ENCODE measurements at places on chromosomes 5 and 9.

DNA sequence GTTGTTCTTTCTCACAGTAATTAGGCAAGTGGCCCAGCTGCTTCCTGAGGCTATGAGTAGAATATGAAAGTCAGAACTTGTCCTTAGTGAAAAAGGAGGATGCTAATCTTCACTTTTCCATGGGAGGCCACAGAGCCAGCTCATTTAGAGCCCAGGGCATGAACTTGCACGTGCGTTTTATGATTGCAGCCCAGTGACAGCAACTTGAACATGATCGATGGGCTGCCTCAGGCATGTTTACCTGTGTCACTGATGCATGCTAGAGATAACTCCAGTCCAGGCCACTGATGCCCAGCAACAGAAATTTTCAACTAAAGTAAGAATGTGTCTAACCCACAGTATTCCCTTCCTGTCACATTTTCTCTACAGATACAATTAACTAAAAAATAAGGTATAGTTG lies 179.3 kb downstream of the CTNND2 start:
- DNase-seq: no peak

- DNase-seq: no peak
Measured at GRCh38 chr5:151673421-151673820, 13.3 kb downstream of the SPARC start.

GRCh38 chr9:20872340-20872977 lies 159.0 kb downstream of the HACD4 start:
- DNase-seq: no peak

GRCh38 chr9:68746525-68746924 lies 41.5 kb downstream of the PIP5K1B start:
- DNase-seq: no peak

GRCh38 chr5:74587300-74587699 lies 53.2 kb downstream of the ENC1 start:
- no peak for DNase-seq

DNA sequence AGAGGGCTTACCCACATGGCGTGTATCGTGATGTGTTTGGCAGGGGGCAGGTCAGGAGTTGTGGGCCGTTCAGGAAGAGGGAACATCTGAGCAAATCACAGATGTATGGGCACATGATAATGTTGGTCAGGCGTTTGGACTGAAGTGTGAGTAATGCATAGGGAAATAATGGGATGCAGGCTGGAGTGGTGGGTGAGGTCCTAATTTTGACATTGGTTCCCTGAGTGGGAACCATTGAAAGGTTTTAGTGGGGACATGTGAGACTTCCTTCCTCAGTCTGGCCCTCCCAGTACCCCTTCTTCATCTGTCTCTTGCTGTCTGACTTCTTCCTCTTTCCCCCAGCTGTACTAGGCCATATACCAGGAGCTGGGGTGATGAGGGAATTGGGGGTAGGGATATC lies 7.6 kb downstream of the OTULIN start:
- DNase-seq: no peak

- no peak for DNase-seq
Measured at GRCh38 chr5:76165711-76166374, 82.7 kb downstream of the SV2C start.

GRCh38 chr5:56669534-56670483 lies 145.5 kb upstream of the MAP3K1 start:
- DNase-seq: no peak

GRCh38 chr5:17794815-17795214 lies 160.6 kb downstream of the TAF11L14 start:
- no peak for DNase-seq

DNA sequence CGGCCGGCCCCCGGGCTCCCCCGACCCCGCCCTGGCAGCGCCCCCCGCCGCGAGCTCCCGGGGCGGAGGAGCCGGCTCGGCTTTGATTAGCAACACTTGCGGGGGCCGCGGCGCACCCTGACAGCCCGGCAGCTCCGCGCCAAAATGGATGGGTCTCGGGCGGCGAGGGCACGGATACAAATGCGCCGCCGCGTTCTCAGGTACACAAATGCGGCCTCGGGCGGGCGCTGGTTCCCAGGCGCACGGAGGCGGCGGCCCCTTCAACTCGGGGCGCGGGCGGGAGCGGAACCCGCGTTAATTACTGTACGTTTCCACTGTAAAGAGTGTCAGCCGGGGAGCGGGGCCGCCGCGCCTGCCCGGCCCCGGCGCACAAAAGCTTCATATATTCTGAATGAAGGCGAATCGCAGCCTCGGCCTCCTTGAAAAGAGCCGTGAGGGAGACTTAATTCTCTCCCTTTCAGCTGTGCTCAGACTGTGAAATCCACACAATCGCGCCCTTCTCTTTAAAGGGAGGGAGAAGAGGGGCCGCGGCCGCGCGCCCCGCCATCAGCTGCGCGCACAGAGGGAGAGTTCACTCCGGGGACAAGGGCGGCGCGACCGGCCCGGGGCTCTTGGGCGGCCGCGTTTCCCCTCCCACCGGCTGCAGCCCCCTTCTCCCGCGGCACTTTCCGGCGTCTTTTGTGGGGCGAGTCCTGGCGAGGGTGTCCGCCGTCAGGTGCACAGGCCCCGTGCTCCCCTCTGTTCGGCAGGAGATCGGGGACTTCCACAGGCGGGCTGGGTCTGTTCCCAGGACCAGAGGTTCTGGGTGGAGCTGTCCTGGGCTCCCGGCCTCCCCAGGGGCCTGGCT lies 27.0 kb downstream of the MSX2 start:
- DNase-seq: no peak

DNA sequence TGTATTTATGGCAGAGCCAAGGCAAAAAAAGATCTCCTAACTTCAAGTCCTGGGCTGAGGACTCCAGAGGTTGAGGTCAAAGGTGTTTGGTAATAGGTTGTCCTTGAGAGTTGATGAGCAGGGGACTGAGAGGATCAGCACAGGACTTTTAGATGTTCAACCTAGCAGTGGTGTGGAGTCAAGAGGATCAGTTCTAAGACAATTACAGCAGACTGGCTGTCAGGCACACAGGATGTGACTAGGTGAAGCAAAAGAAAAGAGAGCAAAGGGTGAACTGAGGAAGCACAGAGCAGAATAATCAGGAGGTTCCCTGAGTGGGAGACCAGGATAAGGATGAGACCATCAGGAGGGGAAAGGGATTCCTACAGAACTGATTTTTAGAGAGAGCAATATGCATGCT lies 10.9 kb downstream of the GZMA start:
- DNase-seq: no peak

- DNase-seq: no peak
Measured at GRCh38 chr9:70352802-70353201, 61.7 kb downstream of the KLF9 start.

DNA sequence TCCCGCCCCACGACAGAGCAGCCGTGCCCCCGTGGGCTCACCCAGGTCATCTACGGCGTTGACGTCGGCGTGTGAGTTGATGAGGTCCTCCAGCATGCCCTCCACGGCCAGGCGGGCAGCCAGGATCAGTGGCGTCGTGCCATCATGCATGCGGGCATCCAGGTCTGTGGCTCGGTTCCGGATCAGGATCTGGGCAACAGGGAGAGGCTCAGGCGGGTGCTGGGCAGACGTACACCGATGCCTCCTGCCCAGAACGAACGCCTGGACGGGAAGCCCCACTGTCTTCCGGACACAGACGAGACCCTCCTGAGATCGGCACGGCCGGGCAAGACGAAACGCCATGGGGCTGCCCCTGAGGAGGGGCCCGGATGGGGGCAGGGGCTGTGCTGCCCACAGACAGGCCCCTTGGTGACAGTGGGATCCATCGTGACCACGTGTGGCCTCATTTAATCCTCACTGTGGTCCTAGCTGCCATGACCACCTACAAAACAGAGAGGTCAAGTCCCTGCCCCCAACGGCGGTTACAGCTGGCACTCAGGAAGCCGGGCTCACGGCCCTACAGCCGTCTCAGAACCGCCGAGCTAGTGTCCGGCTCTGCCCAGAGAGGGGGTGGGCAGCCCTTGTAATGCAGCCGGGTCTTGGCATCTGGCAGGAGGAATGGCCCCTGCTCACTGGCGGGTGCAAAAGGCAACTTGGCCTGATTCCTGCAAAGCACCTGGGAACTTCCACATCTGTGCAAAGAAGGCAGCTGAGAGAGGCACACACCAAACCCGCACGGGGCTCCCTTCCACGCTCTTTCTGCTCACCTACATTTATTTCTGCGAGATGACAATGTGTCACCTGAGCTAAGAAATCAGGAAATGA lies 16.5 kb upstream of the SEC16A start:
- DNase-seq: no peak

GRCh38 chr9:110148891-110149290 lies 59.1 kb downstream of the C9orf152 start:
- DNase-seq: no peak

DNA sequence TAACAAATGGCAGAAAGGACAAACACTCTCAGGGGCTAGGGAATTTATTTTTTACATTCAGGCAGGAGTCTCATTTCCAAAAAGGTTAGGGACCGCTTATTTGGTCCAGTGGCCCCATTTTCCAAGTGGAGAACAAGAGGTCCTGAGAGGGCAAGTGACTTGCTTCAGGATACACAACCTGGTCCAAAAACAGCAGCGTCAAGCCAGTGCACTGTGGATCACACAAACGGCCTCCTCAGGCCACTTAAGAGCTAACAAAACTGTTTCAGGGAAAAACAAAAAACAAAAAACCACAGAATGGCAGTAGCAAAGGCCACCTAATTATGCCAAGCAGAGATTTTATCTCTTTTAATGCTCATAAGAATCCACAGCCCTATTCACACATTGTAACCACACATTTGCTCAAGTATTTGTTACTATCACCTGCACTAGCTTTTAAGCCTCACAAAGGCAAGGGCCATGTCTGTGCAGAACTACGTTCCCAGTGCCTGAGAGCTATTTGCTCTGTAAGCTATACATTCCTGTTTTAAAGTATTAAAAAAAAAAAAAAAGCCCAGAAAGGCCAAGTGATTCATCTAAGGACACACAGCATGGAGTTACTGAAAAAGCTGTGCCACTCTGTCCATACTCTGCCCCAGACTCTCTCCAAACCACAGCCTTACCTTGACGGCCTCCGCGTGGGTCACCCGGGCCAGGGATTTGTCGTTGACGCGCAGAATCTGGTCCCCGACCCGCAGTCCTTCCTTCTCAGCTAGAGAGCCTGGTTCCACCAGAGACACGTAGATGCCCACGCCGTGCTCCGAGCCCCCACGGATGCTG lies 1.5 kb downstream of the WHRN start:
- no peak for DNase-seq

- no peak for DNase-seq
Measured at GRCh38 chr5:98921947-98922505, 6.8 kb downstream of the CHD1 start.

- DNase-seq: no peak
Measured at GRCh38 chr5:58133631-58134296, 326.1 kb downstream of the PLK2 start.

DNA sequence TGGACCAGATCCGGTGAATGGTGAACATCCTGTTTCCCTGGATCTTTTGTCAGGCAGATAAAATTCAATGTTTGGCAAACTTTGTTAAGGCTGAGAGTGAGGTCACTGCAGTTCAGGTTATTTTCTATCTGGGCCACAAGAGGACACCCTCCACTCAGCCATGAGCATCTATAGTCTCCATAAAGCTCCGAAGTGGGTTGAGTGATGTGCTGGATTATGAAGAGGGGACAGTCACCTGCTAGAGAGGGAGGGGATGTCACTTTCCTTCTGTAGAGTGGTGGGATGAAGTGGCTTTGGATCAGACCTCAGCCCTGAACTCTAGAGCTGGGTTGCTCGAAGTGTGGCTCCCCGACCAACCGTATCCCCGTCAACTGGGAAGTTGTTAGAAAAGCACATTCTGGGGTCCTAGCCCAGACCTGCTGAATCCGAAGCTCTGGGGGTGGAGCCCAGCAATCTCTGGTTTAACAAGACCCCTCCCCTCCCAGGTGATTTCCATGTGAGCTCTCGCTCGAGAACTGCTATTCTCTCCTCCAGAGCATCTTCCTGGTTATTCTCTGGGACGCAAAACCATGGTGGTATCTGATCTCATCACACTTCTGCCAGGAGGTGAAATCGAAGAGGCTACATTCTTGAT lies 31.8 kb upstream of the FGF1 start:
- no peak for DNase-seq

GRCh38 chr5:147996379-147996778 lies 67.4 kb upstream of the SPINK5 start:
- DNase-seq: no peak

DNA sequence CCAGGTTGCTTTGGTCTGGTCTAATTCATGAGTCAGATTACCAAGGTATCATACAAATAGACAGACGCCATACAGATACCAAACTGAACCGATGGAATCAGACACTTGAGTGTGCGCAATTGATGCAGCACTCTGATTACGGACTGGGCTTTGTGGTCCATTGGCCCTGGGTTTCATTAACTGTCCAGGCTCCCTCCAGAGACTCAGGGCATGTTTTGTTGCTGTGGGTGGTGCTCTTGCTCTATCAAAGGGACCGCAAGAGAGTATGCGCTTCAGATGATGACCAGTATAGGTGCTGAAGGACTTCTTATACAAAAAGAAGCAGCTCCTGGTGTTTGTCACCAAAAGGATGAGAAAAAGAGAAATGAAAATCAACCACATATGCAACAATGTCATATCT lies 36.9 kb upstream of the ANKRD55 start:
- DNase-seq: no peak
